ENCODE measurements at places on chromosomes 3 and 15.

GRCh38 chr3:148903022-148903442 lies 37.9 kb downstream of the CPA3 start:
- DNase-seq: no peak

GRCh38 chr3:171881251-171881650 lies 38.1 kb downstream of the TMEM212 start:
- DNase-seq: no peak

DNA sequence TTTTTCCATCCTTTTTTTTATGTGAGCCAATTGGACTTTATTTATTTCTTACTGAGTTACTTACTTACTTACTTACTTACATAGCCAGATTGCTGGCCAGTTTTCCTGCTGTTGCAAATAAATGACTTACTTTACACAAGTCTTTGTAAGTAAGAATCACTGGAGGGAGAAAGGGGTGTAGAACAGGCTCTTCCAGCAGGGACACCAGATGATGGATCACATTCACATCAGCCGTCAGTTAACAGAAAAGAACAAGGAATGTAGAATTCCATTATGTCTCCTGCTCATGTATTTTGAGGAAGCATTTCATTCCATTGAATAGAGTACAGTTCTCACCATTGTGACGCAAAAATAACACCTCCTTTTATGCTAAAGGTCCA lies 188.6 kb downstream of the FNDC3B start:
- DNase-seq: no peak

DNA sequence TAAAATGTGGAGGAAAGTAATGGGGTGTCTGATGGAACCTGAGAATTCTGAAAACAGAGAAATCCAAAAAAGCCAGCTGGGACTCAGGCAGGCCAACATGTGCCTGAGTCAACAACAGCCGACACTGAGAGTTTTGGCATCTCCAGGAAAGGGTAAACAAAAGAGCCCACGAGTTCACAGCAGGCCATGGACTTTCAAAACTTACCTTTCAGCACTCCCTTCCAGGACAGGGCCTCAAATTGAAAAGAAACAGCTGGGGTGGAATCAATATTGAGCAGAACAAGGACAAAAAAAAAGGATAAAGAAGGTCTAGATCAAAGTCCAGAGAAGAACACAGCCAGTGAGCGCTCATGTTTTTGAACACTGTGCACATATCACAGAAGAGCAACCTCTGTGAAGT lies 735.4 kb upstream of the GRM7 start:
- DNase-seq: no peak

DNA sequence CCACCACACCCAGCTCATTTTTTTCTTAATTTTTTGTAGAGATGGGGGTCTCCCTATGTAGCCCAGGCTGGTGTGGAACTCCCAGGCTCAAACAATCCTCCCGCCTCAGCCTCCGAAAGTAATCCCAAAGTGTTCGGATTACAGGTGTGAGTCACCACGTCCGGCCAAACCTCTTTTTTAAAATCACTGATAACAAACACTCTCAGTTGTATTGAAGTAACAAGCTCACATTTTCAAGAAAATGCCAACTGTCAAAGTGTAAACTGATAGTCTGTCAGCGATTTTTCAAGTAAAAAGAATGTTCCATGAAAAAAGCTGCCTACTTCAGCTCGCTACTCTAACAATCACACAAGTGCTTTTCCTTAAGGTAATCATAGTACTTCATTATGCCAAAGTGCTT lies 33.4 kb downstream of the UBXN7 start:
- DNase-seq: no peak

DNA sequence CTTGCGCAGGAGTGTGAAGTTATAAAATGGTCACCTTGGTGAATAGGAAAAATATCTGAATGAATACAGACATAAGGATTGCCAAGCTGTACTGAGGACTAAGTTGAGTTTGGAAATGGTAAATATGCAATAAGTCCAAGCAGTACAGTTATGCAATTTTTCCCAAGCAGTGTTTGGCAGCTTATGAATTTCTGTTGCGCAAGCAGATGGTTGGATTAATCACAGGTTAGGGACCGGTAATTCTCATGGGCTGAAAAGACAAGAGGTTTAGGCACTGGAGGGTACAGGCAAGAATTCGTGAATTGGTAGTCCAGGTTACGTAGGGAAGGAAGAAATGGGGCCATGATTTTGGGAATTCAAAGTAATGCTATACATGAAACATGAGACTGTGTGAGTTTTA lies 210.3 kb downstream of the RAP2B start:
- DNase-seq: no peak

DNA sequence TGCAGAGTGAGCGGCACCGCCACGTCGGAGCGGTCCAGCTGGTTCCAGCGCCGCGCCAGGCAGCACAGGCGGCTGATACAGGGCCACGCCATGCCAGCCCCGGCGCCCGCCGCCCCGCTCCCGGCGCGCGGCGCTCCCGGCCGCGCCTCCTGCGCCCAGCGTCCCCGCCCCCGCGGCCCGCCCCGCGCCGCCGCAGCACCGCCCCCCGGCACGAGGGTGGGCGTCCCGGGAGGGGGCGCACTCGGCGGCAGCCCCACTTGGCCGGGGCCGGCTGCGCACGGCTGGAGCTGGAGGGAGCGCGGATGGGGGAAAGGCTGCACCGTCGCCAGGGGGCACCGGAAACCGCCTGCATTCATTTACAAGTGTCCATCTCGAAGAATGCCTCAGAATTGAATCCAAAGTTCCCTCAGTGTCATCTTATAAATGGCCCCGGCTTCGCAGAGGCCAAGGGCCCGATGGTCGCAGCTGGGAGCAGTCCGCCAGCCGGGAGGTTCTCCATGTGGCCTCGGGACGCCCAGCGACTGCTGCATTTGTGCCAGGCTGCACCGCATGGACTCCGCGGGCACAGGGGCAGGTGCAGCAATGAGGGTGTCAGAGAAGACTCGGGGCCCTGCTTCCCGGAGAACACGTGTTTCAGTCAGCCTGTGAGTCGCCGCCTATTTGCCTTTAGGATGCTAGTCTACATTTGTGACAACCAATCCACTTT lies at the start of gene MAP6D1:
MAP6D1 (minus strand) TSS at position 122 of the 706 bp plus-strand sequence; CDS start at position 92, 30 bp downstream.
- DNase-seq: peak; percentile 51

- DNase-seq: no peak
These were observed 115.7 kb downstream of the AKAP13 start for GRCh38 chr15:85496151-85496550.

GRCh38 chr3:36904641-36905040 lies 40.2 kb downstream of the TRANK1 start:
- DNase-seq: no peak

- DNase-seq: no peak
These were observed 945 bp upstream of the PLA2G4F start for GRCh38 chr15:42157381-42157780.

DNA sequence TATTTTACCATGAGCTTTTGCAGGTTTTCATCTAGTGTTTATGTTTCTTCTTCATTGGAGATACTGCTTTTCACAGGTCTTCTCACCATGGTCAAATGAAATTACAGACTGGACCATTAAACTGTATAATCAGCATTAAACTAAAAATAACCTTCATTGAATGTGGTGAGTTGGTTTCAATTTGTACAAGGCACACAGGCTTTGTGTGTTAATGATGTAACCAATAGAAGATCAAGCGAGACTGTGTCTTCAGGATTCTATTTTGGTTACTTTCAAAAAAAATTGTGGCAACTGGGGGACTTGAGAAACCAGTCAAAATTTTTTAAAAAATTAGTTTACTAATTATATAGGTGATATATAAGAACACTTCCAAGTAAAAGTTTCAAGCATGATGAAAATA lies 54.3 kb upstream of the GCSAM start:
- DNase-seq: no peak

GRCh38 chr15:58423831-58424608 lies 7.8 kb upstream of the LIPC start:
- no peak for DNase-seq

DNA sequence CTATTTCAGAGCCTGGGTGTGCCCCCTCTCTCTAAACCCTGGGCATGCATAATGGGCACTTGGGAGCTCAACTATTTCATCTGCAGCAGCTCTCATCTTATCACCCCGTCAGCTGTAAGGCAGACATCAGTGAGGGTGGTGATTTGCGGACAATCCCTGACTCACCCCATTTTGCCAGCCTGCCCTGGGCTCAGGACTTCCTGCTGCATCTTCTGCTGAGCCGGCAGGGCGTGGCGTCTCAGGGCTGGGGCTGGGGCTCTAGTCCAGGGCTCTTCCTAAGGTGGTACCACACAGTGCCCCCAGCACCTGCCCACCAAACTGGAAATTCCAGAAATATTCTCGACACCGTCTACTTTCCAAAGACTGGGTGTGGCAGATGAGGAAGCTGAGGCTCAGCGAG lies 925 bp upstream of the PSTPIP1 start:
- DNase-seq: peak; percentile 81

GRCh38 chr3:54550221-54550977 lies 377.5 kb downstream of the LRTM1 start:
- no peak for DNase-seq

- no peak for DNase-seq
These were observed 6.8 kb downstream of the CDAN1 start for GRCh38 chr15:42730135-42730534.

DNA sequence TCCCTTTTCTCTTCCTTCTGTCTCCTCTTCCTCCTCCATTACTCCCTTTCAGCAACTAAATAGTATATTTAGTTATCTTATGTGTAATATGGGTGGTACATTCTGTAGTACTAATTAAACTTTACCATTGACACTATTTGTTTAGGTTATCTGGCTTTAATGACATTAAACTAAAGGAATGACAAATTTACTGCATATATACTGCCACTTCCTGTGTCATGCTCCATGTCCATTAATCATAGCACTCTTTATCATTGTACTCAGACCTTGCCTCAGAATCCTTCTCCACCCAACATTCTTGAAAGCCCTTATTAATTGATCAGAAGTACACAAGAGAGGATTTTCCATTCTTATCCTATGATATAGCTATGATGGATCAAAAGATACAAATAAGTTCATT lies 244.2 kb downstream of the NAALADL2 start:
- DNase-seq: no peak

GRCh38 chr3:58660998-58661397 lies 5.6 kb downstream of the FAM3D start:
- DNase-seq: no peak

- DNase-seq: no peak
These were observed 7.3 kb downstream of the GTF2E1 start for GRCh38 chr3:120749843-120750242.

DNA sequence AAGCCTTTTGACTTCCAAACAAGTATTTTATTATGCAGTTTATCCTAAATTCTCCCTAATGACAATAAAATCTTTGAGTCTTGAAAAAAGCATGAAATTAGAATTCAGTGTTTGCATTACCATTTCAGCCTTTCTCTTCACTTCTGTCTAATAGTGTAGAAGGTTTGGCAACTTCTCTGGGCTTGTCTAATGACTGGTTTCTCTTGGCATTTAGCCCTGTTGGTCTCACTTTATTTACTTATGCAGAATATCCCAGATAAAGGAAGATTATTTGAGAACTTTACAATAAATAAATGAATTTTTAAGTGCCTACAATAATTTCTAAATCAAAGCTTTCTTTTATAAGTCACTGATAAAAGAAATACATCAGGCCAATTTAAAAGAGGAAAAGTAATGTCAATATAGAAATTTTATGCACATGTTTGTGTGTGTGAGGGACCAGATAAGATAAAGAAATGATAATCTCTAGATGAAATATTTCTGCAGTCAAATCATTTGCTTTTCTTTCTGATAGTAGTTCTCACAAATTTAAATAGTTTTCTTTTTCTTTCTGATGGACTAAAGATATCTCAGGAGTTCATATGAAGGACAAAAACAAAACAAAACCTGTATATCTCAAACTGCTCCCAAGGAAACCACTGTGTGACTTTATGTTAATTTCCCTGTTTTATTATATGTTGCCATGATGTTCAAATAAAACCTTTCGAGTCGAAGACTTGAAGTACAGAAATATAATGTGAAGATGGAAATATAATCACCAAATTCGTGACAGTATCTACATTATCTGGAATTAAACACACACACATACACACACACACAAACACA lies 533.1 kb upstream of the CBLB start:
- DNase-seq: no peak

GRCh38 chr3:66863205-66864111 lies 134.6 kb upstream of the KBTBD8 start:
- DNase-seq: no peak

GRCh38 chr3:152971880-152972279 lies 136.9 kb downstream of the P2RY1 start:
- DNase-seq: no peak

- no peak for DNase-seq
These were observed 173.0 kb downstream of the SHQ1 start for GRCh38 chr3:72675243-72675642.

DNA sequence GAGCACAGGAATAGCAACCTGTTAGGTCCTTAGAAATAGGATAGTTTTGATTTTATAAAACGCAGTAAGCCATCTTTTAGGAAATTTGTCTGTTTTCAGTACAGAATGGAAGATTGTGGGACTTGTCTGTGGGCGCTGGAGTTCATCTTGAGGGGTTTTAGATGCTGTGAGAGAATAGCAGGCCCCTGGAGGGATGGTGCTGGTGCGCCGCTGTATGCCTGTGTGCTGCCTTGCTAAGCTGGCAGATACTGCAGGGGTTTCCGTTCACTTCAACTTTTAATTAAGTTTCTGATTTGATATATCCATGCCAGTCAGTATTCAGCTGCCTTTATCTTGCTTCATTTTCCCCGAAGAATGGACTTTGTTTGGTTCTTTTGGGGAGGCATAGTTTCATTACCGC lies 4.2 kb downstream of the CACNA2D3 start:
- no peak for DNase-seq

- DNase-seq: no peak
These were observed 292.4 kb downstream of the PDCD6IP start for GRCh38 chr3:34090876-34091275.

- DNase-seq: no peak
These were observed 966.0 kb upstream of the SEMA6D start for GRCh38 chr15:46751303-46751702.

GRCh38 chr3:170816341-170816740 lies 53.7 kb downstream of the RPL22L1 start:
- DNase-seq: no peak

DNA sequence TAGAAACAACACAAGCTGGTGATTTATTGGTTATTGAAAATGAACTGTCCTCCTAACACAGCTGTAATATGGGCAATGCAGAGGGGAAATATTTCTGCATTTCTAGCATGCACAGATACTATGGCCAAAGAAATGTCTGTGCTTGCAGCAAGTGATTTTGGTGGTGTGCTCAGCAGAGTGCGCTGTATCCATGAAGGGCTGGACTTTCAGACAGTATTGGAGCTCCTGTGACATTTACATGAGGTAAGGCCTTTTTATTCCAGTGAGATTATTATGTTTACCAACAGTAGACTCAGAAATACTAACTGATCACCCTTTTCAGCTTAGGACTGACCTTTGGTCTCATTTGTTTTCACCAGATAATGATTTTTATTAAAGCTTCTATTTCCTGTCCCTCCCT lies 1302.6 kb upstream of the EPHA6 start:
- no peak for DNase-seq
